ENCODE measurements at places on chromosomes 16 and 17.

- peak; percentile 5 for DNase-seq
Observed at GRCh38 chr17:68972119-68972704, 17.0 kb upstream of the ABCA8 start.

GRCh38 chr17:65544672-65545071, 16.8 kb downstream of the AXIN2 start:
- DNase-seq, result no peak

GRCh38 chr17:16148596-16148995, 66.7 kb downstream of the NCOR1 start:
- no peak for DNase-seq

GRCh38 chr17:82257473-82257872, 16.0 kb downstream of the CSNK1D start:
- DNase-seq, result peak; percentile 41

DNA sequence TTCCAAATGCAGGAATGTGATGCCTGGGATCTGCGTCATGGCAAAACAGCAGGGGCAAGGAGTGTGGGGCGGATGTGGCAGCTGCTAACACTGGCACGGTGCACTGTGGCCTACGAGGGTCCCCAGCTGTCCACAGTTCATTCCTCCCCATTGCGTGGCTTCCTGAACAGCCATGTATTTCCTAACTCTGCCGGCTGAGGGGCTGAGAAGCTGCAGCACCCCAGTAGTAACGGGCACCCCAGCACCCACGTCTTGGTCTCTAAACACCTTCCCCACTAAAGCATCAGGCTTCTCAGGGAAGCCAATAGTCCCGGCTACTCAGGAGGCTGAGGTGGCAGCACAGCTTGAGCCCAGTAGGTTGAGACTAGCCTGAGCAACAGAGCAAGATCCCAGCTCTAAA, 47.6 kb downstream of the LMF1 start:
- no peak for DNase-seq

DNA sequence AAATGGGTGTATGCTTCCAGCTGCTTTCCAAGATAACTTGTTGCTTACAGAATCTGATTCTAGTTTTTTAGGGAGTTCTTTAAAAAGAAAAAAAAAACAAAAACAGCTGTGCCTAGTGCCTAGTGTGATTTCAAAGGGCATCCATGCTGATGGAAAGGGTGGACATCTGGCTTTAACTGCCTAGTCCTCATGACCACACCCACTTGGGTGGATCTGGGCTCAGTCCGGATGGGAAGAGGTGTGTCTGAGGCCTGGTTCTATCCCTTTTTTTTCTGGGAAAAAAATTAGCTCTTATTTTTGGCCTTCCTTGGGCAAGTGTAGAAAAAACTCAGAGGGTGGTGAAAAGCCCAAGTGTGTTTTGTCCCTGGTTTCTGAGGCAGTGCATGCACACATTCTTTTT, 132.3 kb upstream of the CDH11 start:
- no peak for DNase-seq

DNA sequence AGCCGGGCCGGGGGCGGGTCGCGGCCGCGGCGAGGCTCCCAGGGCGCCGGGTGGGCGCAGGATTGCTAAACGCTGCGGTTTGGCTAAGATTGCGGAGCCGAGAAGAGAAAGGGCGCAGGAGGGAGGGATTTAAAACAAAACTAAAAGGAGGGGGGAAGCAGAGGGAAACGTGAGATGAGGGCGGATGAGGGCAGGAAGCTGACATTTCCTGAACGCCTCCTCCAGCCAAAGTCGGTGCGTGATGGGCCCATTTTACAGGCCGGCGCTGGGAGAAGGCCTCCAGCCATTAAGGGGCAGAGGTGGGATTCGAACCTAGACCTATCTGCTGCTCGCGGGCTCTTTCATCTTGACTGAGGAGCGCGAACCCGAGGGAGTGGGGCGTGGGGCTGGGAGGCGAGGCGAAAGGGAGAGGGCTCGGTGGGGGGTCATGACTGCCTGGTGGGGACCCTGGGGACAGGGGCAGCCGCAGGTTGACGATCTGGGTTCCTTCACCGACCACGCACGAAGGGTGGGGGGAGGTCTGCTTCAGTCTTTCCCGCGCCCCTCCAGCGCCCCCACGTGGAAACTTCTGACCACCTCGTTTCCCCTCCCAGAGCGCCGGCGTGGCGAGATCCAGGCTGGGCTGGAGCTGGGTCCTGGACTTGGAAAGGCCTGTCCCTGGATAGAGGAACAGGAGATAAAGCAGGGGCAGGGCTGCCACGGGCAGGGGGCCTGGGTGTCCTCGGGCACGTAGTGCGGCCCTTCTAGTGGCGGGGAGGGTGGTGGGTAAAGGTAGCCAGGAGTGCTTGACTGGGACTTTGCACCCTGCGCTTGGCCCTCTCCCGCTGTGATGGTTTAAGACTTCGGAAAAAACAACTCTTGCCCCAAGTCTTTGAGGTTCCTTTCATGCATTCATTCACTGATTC, 3.8 kb upstream of the TAC4 start:
- DNase-seq, result peak; percentile 51

All from erythroblast (primary cell).